Pancreas (tissue), 10 donors: ENCODE measurements at places on chromosomes 3 and 15.

- no peak for DNase-seq
Measured at GRCh38 chr3:186784820-186785494, 1.6 kb downstream of the EIF4A2 start.

DNA sequence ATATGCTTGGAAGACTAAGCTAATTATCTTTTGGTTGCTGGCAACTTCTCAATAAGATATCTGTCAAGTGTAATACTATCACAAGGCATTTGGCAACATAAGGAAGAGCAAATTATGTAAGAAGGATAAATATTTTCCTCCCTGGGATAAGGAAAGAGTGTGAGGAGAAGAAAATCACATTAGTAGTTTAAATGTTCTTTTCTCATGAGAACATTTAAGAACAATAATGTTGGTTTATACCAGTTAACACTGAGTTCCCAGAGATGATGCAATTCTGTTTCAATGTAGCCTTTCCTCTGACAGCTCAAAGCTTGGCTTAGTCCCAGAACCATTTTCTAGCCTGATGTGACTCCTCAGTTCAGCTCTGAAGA is 66.1 kb upstream of the NPHP3 start:
- DNase-seq, result peak; percentile 10

DNA sequence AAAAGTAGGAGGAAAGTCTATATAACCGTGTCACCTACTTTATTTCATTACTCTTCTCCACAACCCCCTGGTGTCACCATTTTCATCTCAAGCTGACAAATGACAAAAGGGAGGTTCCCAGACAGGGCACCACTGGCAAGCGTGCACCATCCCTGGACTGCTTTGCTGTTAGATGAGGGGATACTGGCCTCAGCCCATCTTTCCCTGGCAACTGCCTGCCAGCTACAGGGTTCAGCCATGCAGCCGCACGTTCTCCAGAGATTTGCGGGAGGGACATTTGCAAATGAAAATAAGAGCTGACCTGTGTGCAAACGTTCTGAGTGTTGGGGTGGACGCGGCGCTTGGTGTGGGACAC is 660 bp downstream of the UROC1 start:
- DNase-seq, result no peak

DNA sequence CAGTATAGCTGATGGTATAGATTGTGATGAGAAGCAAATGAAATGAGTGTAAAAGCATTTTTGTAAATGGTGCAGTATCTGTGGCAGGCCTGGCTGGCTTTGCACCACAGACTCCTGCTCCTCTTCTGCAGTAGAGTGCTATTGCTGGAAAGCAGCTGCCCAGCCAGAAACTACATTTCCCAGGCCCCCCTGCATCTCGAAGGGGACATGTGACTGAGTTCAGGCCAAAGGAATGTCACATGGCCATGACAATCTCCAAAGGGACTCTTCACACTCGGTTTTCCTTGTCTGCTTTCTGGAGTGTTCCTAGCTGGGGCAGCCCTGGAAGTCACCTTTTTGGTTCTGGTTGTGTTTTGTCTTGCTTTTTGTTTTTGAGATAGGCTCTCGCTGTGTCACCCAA is 277.1 kb downstream of the SUCLG2 start:
- DNase-seq, result no peak

GRCh38 chr15:91264651-91265351 is 164.7 kb downstream of the SV2B start:
- DNase-seq, result no peak

- no peak for DNase-seq
Measured at GRCh38 chr3:183134844-183135243, 27.7 kb downstream of the LAMP3 start.

DNA sequence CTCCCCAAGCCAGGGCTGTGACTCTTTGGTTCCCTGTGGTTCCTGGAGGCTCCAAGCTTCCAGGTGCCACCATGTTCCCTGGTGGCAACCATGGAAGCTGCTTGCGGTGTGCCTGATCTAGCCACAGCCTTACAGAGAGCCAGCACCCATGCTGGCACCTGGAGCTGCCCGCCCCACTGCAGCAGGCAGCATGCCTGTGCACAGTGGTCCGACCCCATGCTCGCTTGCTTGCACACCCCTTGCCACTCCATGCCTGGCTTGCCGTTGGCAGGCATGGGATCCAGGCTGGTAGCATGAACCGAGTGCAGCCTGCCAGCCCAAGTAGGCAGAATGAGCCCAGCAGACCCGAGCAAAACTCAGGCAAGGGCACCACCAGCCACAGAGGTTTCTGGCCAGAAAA is 53.9 kb downstream of the SLMAP start:
- DNase-seq, result no peak

DNA sequence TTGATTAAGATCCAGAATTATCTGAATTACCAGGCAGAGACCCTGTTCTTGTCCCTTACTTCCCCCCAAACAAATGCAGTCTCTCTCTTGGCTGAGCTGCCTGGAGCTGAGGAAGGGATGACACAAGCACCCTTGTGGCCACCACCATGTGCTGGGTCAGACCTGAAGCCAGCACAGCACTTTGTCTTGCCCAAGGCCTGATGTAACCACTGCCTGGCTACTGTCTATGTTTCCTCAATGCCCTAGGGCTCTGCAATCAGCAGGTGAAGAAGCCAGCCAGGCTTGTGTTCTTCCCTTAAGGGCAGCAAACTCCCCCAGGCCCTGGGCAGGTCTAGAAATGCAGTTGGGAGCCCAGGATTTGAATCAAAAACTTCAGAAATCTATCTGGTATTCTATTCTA is 15.8 kb upstream of the CASR start:
- no peak for DNase-seq

DNA sequence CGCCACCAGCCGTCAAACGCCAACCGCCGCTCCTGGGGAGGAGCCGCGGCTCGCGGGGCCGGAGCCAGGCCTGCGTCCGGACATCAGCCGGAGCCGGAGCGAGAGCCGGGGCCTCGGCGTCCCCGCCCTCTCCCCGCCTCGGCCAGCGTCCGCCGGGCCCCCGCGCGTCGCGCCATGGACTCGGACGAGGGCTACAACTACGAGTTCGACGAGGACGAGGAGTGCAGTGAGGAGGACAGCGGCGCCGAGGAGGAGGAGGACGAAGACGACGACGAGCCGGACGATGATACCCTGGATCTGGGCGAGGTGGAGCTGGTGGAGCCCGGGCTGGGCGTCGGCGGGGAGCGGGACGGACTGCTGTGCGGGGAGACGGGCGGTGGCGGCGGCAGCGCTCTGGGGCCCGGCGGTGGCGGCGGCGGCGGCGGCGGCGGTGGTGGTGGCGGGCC is 359 bp downstream of the ARIH1 start:
- DNase-seq, result no peak

GRCh38 chr3:126126811-126127431 is 43.0 kb upstream of the SLC41A3 start:
- no peak for DNase-seq

DNA sequence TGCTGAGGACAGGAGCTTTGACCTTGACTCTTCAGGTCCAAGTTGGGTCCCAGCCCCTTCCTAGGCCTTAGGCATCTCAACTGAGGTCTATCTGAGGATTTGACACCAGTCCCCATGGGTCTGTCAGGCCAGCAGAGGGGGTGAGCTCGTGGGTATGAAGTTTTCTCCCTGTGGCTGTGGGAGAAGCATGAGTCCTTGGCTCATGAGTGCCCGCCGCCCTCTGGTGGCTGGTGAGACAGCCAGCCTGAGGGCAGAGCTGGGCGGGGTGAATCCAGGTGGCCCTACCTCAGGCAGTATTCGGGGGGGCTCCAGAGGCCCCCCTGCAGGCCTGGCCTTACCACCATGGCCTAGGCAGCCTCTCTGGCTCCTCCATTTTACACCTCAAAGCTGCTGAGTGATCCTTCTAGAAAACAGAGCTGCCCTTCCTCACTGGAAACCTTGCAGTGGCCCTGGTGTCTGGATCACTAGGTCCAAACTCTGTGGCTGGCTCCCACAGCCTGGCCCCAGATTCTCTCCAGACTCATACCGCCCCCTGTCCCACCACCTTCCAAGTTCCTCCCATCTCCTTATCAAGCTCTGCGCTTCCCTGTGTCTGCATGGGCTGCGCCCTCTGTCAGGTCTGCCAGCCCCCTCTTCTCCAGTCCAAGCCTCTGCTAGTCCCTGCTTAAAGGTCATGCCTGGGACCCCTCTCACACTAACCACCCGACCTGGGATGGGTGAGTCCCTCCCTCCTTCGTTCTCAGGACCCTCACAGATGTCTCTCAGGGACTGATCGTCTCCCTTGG is 16.1 kb downstream of the SH2D7 start:
- DNase-seq, result peak; percentile 88

DNA sequence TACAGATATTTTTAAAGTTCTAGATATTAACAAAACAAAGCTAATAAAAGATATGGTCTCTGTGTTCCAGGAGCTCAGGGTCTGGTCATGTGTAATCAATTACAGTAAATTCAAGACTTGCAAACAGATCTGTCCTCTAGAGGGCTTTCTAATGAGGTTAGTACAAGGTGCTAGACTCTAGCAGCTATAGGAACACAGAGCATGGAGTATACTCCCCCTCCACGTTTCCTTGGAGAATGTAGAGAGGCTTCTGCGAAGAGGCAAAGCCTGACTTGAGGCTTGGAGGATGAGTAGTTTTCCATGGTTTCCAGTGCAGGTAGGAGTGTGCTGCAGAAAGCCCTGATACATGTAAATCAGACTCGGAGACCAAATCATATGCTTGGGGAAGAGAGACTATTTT is 32.7 kb upstream of the DLG1 start:
- DNase-seq, result no peak

GRCh38 chr15:82530606-82531379 is 9.5 kb downstream of the RPS17 start:
- peak; percentile 87 for DNase-seq

GRCh38 chr3:195566797-195567196 is 16.9 kb downstream of the APOD start:
- DNase-seq, result no peak

DNA sequence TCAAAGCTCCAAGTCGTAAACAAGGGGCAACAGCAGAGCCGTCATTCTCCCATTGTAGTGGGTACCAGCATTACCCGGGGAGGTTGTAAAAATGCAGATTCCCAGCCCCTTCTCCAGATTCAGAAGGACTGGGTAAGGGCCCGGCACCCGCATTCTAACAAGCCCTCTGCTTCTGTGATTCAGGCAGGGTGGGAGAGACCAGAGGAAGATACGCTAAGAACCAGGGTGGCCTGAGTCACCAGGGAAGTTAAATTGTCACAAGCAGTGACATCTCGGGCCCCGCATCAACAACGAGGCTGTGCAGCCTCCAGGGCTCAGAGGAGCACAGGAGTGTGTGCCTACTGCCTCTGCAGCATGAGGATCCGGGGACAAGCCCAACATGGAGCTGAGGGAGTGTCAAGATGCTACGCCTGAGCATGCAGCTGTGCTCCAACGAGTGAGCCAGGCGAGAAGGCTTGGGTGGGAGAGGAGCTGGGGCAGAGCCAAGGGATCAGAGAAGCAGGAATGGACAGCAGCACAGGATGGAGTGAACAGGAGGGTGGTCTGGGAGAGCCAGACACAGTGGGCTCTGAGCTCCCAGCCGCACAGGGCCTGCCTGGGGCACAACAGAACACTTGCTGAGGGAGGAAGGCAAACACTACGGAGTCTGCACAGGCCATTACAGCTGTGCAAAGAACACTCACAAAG is 68.5 kb downstream of the CPN2 start:
- DNase-seq, result no peak

DNA sequence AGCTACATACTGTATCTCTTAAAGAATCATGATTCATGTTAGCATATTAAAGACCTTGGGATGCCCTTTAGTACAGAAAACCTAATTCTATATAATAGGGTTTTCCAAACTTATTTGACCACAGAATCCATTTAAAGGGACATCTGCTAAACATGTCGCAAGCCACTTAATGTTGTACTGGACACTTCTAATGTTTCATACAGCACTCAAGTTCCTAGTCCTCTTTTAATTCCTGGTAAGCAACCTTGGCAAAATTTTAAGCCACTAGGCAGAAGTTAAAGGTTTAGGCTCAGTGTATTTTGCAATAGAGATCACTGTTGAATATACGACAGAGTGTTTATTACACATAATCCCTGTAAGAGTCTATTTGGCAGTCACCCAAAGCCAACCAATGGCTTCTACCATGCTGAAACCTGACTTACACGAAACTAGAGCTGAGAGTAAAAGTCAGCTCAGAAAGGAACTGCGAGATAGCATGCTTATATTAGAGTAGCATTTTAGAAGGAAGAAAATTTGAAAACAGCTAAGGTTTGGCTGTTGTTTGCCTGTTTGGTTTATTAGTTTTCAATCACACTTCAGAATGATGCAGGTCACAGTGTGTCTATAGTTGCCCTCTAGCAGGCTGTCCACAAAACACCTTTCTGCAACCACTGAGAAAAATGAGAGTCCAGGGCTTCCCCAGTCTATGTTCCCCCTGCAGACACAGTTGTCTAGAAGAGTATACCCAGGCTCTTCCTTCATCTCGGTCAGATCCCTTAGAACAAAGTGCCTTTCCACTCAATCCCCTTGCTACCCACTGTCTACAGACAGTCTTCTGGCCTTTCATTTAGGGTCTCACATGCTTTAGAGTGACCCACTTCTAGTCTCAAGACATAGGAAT is 104.4 kb downstream of the FMN1 start:
- no peak for DNase-seq

DNA sequence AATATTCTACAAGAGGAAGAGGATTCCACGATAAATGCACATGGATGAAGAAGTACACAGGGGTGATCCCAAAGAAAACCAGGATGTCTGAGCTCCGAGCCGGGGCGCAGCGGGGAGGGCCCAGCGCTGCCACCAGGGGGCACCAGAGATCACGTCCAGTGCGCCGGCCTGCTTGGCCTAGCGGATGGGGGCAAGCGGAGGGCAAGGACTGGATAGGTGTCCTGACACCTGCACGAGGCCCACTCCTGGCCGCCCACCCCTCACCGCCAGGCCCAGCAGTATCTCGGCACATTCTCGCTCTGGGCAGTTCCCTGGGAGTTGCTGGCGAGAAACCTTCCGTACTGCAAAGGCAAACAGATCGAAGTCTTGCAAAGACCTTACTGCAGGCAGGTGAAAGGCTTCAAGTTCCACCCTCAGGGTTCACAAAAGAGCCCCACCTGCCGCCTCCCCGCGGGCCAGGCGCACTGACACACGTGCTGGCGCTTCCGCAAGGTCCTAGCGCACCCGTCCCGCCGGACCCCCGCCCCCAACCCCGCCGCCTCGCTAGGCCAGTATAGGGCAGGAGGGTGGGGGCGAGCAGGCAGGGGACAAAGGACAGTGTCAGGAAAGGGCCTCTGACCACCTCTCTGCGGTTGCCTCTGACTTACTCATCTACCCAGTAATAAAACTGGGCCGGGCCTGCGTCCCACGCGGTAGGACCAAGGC is 3.3 kb downstream of the ANKRD63 start:
- peak; percentile 67 for DNase-seq
